ENCODE measurements at places on chromosomes 5 and 9.

- DNase-seq, result no peak
Measured at GRCh38 chr5:143479394-143479793, 75.9 kb upstream of the NR3C1 start.

DNA sequence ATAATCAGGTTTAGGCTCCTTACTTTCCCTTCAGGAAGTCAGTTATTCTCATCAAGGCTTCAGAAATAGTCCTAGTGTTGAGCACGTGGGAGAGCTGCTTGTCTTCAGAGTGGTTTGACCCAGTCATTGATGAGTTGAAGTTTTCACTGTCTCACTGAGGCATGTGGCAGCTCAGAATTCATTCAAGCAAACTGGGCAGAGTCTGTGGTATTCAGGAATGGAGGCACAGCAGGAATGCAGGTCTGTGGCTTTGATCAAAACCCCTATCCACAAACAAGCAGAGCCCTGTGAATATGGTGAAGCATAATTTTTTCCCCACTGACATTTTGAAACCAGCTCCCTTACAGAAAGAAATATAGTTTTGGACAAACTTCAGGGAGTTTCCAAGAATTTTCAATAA, 207.3 kb downstream of the CD180 start:
- no peak for DNase-seq

- DNase-seq, result no peak
Measured at GRCh38 chr9:110143485-110143884, 64.5 kb downstream of the C9orf152 start.

DNA sequence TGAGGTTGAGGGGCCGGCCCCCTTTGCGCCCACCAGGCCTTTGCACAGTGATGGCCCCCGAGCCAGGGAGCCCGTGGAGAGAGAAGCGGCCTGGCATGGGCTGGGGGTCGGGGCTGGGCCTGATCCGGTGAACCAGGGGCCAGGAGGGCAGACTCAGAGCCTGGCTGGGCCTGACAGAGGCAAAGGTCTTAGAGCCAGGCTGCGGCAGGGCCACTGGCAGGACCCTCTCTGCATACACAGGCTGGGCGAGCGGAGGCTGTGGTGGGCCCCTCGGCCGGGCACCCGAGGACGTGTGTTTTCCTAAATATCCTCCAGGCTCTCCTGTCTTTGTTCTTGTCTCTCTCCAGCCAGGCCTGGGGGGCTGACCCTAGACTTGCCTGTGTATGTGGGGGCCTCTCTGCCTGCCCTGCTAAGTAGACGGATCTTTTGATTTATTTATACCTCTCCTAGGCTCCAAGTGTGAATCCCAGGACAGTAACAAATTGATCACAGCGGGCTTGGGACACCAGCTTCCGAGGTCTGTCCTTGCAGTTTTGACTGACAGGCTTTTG, 933 bp downstream of the NEK6 start:
- DNase-seq, result no peak

DNA sequence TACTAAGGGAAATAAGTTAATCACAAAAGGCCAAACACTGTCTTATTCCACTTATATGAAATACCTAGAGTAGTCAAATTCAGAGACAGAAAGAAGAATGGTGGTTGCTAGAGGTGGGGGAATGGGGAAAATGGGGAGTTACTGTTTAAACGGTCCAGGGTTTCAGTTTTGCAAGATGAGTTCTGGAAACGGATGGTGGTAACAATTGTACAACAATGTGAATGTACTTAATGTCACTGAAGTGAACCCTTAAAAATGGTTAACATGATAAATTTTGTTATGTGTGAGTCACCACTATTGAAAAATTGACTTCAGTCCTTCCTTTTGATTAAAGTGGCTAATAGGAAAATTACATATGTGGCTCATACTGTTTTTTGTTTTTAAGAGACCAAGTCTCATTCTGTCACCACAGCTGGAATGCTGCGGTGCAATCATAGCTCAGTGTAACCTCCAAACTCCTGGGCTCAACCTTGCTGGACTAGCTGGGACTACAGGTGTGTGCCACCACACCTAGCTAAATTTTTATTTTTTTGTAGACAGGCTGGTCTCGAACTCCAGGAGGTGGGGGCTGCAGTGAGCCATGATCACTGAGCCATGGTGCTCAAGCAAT, 8.7 kb downstream of the UBQLN1 start:
- DNase-seq, result no peak

DNA sequence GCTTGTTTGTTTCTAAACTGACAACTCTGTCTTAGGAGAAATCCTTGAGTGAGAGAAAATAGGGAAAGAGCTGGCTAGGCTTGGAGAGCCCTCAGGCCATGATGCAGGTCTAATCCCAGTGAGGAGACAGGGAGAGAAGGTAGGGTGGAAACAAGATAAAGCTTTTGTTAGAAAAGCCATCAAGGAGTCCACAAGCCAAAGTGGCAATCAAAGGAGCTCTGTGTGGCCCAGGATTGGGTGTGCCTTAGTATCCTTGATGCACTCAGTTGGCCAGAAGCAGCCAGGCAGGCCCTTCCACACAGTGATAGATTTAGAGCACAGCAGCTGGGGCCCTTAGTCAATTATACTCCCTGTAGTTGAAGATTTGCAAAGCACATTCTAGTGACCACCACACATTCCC, 73.9 kb downstream of the ALDH7A1 start:
- no peak for DNase-seq

- DNase-seq, result no peak
Measured at GRCh38 chr5:82613891-82614290, 335.7 kb upstream of the RPS23 start.

DNA sequence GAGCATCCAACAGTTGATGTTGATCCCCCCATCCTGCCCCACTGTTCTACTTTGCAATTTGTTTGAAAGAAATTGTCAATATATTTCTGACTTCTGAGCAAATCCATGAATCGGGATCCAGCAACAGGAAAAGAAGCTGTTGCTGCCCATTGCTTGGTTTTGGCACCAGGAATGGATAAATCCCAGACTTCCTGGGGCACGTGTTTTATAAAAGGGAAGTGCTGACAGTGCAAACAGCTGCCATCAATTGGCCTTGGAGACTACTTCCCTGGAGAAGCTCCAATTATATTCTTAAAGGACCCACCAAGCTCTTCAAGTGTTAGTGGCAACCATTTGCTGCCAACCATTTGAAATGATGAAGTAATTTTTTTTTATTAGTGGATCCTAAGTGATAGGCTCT, 13.7 kb downstream of the STK32A start:
- no peak for DNase-seq

DNA sequence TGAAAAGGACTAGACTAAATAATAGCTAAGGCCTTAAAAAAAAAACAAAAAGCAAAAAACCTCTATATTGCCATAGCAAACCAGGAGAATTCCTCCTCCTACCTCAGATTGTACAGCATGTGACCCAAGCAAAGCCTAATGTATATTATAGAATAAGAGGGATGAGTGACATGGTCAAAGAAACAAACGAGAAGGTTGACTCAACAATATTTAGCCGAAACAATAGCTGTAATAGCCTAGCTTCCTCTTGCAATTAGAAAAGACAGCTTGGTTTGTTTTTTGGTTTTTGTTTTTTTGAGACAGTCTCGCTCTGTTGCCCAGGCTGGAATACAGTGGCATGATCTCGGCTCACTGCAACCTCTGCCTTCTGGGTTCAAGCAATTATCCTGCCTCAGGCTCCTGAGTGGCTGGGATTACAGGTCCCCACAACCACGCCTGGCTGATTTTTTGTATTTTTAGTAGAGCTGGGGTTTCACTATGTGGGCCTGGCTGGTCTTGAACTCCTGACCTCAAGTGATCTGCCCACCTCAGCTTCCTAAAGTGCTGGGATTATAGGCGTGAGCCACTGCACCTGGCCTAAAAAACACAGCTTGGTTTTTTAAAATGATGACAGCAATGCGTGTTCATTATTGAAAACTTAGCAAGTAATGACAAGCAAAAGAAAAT, 5.6 kb downstream of the NLN start:
- DNase-seq, result no peak

- no peak for DNase-seq
Measured at GRCh38 chr5:125978015-125978414, 445.2 kb upstream of the GRAMD2B start.

- DNase-seq, result no peak
Measured at GRCh38 chr9:125768803-125769202, 21.6 kb downstream of the PBX3 start.

- no peak for DNase-seq
Measured at GRCh38 chr5:30994902-30995301, 198.6 kb upstream of the CDH6 start.

GRCh38 chr9:125447202-125447802, 185.7 kb downstream of the GAPVD1 start:
- no peak for DNase-seq

- peak; percentile 54 for DNase-seq
Measured at GRCh38 chr5:73902327-73903051, 276.5 kb downstream of the ARHGEF28 start.

GRCh38 chr9:130117816-130118632, 54.2 kb upstream of the NCS1 start:
- DNase-seq, result no peak

GRCh38 chr9:21919377-21920362, 74.5 kb downstream of the CDKN2A start:
- DNase-seq, result no peak

- DNase-seq, result no peak
Measured at GRCh38 chr9:130484362-130485072, 39.8 kb downstream of the ASS1 start.

DNA sequence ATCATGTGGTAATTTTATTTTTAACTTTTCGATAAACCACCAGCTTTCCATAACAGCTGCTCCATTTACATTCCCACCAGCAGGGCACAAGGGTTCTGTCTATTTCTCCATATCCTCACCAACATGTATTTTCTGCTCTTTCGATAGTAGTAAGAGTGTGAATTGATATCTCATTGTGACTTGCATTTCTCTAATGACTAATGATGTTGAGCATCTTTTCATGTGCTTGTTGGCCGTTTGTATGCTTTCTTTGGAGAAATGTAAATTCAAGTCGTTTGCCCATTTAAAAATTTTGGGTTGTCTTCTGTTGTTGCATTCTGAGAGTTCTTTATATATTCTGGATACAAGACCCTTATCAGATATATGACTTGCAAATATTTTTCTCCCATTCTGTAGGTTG, 45.9 kb downstream of the PSD2 start:
- DNase-seq, result no peak

- no peak for DNase-seq
Measured at GRCh38 chr9:128001151-128001778, 20.5 kb upstream of the EEIG1 start.

DNA sequence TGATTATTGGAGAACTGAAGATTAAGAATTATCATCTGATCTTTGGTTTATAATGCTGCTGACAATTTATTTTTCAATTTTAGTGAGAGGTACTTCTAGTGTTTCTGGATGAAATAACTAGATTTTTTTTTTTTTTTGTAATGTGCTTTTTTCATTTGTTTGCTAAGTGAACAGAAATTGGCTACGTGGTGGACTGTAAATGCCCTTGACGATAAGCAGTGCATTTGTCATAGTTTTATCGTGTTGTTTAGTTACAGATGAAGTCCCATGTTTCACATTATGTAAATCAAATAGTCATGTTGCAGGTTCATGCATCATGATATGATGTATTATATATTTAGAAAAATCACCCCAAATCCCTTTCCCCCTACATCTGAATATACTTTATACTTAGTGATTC, 81.0 kb downstream of the ADAMTS19 start:
- DNase-seq, result no peak

DNA sequence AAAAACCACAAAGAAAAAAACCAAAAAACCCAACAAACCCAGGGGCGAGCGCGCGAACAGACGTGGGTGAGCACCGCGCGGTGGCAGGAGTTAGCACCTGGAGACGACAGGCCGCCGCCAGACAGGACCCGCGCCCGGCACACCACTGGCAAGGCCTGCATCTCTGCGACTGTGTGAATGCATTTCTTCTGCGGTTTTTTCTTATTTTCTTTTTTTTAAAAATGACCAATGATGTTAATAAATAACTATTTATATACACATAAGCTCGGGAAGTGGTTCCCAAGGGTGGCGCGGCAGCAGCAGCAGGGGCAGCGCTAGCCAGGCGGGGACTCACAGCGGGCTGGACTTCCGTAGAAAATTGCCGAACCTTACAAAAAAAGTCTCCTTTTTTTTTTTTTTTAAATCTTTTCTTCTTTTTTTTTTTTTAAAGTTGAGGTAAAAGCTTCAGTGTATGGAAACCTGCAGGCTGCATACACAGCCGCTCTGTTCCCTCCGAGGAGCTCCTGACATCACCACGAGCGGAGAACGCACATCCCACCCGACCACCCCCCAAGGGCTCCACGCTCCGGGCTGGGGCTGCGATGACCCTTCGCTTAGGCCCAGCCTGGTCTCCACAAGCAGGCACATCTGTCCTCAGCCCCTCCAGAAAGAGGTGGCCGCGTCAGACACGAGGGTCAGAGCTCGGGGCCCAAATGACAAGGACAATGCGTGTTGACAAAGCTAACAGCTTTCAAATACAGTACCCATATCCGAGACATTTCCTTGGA, 7.4 kb downstream of the BRD3OS start:
- DNase-seq, result no peak

DNA sequence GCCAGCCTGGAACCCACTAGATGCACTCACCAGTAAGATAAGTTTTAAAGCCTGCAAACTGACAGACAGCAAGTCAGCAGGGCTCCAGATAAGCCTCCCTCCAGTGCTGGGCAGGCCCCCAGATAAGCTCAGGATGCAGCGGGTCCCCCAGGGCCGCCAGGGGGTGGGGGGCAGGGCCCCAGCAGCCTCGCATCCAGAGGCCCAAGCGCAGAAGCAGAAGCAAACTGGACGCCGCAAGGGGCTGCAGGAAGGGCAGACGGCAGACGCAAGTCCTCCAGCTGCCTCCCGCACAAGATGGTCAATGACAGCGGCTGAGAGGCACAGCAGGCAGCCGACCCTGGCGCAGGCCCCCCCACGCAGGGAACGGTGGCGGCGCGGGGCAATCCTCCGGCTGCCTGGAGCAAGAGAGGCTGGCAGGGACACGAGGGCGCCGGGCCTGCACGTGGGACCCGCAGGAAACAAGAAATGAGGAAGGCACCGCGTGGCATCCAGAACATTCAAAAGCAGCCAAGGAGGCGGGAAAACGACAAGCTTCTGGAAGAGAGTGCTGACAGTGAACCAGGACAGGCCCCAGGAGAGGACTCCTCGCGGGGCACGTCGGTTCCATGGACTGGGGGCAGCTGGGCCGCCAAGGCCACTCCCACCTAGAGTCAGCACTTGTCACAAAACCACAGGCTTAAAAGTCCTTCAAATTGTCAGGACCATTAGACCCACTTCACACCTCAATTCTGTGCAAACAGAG, 49.8 kb downstream of the ROR2 start:
- DNase-seq, result no peak

GRCh38 chr9:96721731-96722429, 56.0 kb downstream of the ZNF510 start:
- no peak for DNase-seq

DNA sequence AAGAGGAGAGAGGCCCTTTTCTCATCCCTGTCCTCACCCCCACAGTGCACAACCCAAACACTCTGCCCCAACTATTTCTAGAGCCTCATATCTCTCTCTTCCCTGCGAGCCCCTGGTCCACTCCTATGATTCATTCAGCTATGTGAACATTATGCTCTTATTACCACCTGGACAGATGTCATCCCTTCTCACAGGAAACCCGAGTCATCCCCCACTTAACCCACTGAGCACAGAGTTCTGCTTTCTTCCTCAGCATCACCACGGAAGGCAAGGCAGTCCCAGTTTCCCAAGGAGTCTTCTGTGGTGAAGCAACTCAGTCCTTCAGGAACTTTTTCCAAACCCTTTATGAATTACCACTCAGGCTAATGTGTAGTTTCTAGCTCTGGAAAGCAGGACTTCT, 1.3 kb downstream of the DNAI1 start:
- DNase-seq, result no peak

GRCh38 chr5:92544036-92544435, 1037.0 kb downstream of the NR2F1-AS1 start:
- DNase-seq, result no peak

- no peak for DNase-seq
Measured at GRCh38 chr5:52801329-52801728, 13.6 kb downstream of the ITGA1 start.

- no peak for DNase-seq
Measured at GRCh38 chr9:117511852-117512481, 97.1 kb upstream of the ASTN2 start.

Measured in HuH-7 (cell line).